ENCODE measurements at places on chromosomes 13 and 19.
A peak's percentile ranks its signal among the peaks of the same experiment; 100 is the strongest.

GRCh38 chr19:37718304-37718703 lies 1.3 kb downstream of the ZNF607 start:
- peaks cover 23% of the 10 kb centered on the region for H3K36me3 ChIP-seq
- H3K4me3 ChIP-seq, result peak overlapping the region; percentile 97
- peaks cover 13% of the 10 kb centered on the region for H3K4me1 ChIP-seq
- peak overlapping the region; percentile 84 for H3K27ac ChIP-seq
- H3K27me3 ChIP-seq, result no peaks in the 10 kb centered on the region
- no peak for DNase-seq

DNA sequence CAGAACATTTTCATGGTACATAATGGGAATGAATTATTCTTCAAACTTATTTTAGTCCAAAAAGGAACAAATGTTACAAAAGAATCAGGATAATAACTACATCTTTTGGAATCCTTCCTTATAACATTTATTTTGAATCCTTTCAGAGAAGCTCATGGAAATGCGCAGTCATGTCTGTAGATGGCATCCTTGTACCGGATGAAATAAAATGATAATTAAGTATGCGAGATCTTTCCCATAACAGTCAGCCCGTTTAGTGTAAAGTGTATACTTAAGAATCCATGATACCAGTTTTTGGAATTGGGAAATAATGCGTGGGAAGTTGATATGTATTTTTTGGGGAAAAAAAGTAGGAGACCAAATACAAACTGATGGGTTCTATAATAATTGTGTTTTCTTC lies 418.8 kb downstream of the GPC5 start:
- no peaks in the 10 kb centered on the region for H3K36me3 ChIP-seq
- DNase-seq, result no peak
- no peaks in the 10 kb centered on the region for H3K27me3 ChIP-seq
- H3K27ac ChIP-seq, result no peak overlapping the region

GRCh38 chr19:19486343-19487076 lies 28.8 kb downstream of the TSSK6 start:
- H3K36me3 ChIP-seq, result no peaks in the 10 kb centered on the region
- DNase-seq, result no peak

DNA sequence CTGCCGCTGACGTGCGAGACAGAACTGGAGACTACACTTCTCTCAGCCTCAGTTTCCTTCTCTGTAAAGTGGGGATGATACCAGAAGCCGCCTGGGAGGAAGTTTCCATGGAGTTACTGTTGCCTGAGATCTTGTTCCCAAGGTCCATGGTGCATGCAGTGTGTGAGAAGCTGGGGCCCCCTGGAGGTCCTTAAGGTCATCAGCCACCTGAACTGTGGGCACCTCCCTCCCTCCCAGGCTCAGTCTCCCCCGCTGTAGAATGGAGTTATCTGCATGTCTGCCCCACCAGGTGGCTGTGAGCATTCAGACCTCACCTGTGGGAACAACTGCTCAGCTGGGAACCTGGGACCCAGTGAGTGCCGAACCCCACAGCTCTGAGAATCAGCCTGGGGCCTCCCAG lies 2.7 kb downstream of the CRX start:
- no peaks in the 10 kb centered on the region for H3K36me3 ChIP-seq
- no peak overlapping the region for H3K4me3 ChIP-seq
- no peaks in the 10 kb centered on the region for H3K4me1 ChIP-seq
- DNase-seq, result no peak
- peaks cover 48% of the 10 kb centered on the region for H3K27me3 ChIP-seq

DNA sequence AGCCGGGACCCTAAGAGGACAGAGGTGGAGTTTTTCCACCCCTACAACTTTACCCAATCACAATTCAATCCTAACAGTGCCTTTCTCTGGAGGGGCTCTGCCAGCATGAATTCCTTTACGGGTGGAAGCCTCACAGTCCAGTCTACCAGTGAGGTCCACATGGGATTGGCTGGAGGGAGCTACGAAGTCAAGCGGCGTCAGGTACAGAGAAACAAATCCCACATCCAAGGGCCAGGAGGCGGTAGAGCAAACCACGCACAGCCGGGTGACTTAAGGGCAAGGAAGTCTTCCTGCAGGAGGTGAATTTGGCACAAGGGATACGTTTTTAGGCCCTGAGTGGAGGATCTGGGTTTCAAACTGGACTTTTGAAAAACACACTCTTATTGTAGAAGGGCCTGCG lies 199.6 kb downstream of the UQCRFS1 start:
- no peak overlapping the region for H3K27ac ChIP-seq
- DNase-seq, result no peak
- H3K4me1 ChIP-seq, result no peaks in the 10 kb centered on the region
- H3K4me3 ChIP-seq, result no peak overlapping the region
- no peaks in the 10 kb centered on the region for H3K36me3 ChIP-seq

DNA sequence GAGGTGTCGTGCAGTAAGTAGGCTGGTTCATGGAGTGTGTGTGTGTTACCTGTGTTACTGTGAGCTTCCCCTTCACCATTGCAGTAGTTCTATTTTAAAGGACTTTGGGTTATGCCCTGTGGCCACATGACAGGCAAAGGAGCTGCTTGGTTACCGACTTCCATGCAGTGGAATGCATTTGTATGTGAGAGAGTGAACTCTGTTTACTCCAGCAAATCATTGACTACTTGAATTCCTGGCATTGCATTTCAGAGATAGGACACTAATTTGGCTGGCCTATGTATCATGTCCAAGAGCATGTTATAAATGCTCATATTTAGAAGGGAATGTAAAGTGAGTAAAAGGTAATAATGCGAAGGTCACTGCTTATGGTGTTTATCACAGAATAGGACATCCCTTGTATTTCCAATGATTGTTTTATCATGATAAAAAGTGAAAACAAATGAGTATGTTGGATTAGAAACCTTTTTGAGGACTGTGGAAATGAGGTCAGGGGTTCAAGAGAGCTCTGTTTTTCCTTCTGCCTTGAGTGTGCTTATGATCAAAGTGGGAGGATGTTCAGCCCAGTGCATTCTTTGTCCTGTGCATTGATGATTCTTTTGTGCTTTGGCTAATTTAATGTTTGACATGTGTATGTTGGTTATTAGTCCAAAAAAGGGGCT lies 156.5 kb downstream of the LMO7 start:
- peak overlapping the region; percentile 74 for H3K27ac ChIP-seq
- peaks cover 28% of the 10 kb centered on the region for H3K27me3 ChIP-seq
- DNase-seq, result peak; percentile 30
- H3K36me3 ChIP-seq, result peaks cover 48% of the 10 kb centered on the region
- peak overlapping the region; percentile 27 for H3K4me3 ChIP-seq
